ENCODE measurements at places on chromosomes 16 and 17.

GRCh38 chr16:85069171-85069570 lies 41.6 kb downstream of the KIAA0513 start:
- DNase-seq, result no peak

GRCh38 chr17:32660496-32660985 lies 173.7 kb downstream of the CDK5R1 start:
- DNase-seq, result no peak

DNA sequence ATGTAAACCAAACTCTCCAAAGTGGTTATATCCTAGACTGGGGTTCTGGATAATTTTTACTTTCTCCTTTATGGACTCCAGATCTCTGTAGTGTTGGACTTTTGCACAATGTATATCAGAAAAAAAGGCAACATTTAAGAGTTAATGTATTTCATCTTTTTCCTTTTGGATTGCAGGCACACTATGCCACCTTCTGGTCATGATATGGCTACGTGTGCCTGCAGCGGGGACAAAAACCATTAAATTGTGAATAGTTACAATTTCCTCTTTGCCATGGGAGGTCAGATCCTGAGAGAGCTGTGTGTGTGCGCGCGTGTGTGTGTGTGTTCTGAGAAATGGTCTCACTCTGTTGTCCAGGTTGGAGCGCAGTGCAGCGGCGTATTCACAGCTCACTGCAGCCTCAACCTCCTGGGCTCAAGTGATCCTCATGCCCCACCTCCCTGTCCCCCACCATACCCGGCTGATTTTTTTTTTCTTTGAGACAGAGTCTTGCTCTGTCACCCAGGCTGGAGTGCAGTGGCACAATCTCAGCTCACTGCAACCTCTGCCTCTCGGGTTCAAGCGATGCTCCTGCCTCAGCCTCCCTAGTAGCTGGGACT lies 4.3 kb upstream of the SGF29 start:
- DNase-seq, result no peak

GRCh38 chr16:66304151-66304550 lies 62.3 kb upstream of the CDH5 start:
- no peak for DNase-seq

DNA sequence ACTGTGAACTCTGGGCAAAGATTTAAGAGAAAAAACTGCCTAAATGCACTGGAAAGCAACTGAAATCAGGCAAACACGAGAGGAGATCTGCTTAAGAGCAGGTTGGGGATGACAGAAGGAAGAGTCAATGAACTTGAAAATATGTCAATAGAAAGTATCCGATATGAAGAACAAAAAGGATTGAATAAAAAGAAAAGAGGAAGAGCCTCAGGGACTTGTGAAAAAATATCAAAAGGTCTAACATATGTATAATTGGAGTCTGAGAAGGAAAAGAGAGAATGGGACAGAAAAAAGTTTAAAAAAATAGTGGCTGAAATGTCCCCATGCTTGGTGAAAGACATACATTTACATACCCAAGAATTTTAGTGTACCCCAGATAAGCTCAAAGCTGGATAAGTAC lies 195.5 kb downstream of the COPRS start:
- DNase-seq, result no peak
